ENCODE measurements at places on chromosomes 7 and 10. TPM values are rescaled to one million over a fixed set of nuclear protein-coding genes. Genes with fewer than 3 reads are reported as not detected.

DNA sequence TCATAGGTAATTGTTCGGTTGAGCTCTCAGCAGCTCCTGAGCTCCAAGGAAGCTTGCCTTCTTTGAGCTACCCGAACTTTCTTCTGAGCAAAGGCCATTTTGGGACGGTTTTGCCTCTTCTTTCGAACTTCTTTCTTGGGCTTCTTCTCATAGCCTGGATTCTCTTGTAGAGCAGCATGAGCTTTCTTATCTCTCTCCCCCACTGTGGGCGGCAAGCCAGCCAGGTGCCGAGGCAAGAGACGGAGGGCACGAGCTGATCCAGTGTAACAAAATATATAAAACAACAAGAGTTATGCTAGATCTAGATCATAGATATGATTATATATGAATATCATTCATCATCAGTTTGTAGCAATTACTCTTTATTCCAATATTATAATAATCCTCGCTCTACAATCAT lies 16.5 kb upstream of the KNDC1 start:
- no peaks in the 10 kb centered on the region for H3K36me3 ChIP-seq
- H3K4me1 ChIP-seq = no peaks in the 10 kb centered on the region
- peaks cover 4% of the 10 kb centered on the region for H3K27me3 ChIP-seq
- H3K4me3 ChIP-seq = no peak overlapping the region
- no peak for DNase-seq

The ARHGEF5 gene
- polyA plus RNA-seq = 3.0 TPM

DNA sequence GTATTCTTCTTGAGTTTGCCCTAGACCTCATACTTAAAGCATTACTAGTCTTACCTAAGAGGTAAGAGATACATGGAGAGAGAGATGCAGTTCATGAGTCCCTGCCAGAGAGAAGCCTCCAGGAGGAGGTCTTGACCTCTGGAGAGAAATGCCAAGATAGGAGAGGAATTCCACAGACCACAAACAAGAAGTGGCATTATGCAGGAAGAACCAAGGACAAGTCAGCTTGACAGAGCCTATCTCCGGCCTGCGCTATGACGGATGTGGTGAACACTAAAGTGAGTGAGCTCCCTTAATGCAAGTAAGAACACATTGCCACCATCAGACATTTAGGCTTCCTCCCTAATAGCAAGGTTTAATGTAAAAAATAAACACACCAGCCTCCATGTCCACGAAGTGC lies 27.9 kb upstream of the COL1A2 start:
- no peaks in the 10 kb centered on the region for H3K36me3 ChIP-seq
- no peak overlapping the region for H3K4me3 ChIP-seq
- DNase-seq = no peak
- H3K27ac ChIP-seq = no peak overlapping the region
- no peaks in the 10 kb centered on the region for H3K27me3 ChIP-seq

- no peak overlapping the region for H3K4me3 ChIP-seq
- DNase-seq = no peak
- H3K36me3 ChIP-seq = no peaks in the 10 kb centered on the region
Measured at GRCh38 chr10:123897146-123897545, 5.5 kb upstream of the CPXM2 start.

GRCh38 chr10:132575320-132576201 lies 38.0 kb downstream of the INPP5A start:
- H3K4me1 ChIP-seq = peaks cover 20% of the 10 kb centered on the region
- no peaks in the 10 kb centered on the region for H3K36me3 ChIP-seq
- no peak overlapping the region for H3K27ac ChIP-seq
- no peak for DNase-seq
- no peak overlapping the region for H3K4me3 ChIP-seq

DNA sequence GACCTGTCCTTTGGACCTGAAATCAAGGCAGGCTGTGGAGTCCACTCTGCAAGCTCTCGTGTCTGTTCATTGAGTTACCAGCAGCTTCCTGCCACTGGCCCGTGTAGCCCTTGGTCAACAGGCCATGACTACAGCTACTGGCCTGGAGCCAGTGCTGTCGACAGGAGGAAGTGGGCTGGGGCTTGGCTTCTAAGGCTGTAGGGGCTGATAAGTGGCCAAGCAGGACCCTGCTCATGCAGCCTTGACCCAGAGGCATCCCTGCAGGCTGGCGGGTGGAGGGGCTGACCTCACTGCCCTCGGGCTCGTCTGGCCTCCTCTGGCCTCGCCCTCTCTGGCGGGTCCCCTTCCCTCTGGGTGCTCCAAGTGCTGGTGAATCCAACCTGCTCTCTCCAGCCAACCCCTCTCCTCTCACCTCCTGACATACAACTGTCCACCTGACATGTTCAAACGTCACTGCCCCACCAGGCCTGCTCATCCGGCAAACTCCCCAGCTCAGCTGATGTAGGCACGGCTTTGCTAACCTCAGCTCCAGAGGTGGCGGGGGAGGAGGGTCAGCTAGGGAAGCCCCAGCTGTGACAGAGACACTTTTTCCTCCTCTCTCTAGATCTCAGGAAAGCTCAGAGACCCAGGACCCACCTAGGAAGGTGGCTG lies 188.6 kb upstream of the LYZL2 start:
- DNase-seq = no peak
- H3K27me3 ChIP-seq = no peaks in the 10 kb centered on the region
- H3K4me3 ChIP-seq = no peak overlapping the region
- H3K4me1 ChIP-seq = no peaks in the 10 kb centered on the region

DNA sequence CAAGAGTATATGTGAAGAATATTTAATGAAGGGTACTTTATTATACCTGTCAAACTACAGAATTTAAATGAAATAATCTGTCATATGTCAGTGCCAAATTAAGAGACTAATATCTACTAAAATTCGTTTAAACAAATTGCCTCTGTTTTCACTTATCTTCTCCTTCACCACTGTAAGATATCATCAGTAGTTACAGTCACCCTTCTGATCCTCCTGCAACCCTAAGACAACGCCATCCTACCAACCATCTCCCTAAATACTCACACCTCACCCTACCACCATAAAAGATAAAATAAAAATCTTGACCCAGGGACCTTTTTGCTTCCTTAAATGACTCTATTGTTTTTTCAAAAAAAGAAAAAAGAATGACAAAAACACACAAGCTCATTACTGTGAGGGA lies 20.8 kb downstream of the EZH2 start:
- no peaks in the 10 kb centered on the region for H3K27me3 ChIP-seq
- H3K27ac ChIP-seq = no peak overlapping the region
- peaks cover 4% of the 10 kb centered on the region for H3K4me1 ChIP-seq
- no peaks in the 10 kb centered on the region for H3K36me3 ChIP-seq
- no peak overlapping the region for H3K4me3 ChIP-seq

The GNA12 gene
- polyA plus RNA-seq = 11.2 TPM

DNA sequence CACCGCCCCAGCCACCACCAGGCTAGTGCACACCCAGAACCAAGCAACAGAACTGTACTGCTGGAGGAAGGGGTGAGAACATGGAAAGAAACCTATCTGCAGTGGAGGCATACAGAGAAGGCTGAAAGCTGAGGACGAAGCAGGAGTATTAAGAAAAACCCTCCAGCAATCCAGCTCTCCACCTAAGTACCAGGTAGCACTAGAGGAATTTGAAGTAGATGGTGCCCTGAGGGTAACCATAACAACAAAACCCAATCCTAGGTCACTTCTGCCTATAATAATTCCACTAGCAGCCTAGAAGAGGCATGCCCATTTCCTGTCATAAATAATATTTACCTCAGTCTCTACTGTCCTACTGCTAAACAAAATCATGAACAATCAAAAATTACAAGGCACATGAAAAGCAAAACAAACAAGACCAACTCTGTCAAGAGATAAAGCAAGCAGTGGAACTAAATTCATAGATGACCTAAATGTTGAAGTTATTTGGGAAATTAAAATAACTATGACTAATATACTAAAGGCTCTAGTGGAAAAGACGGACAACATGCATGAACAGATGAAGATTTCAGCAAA lies 51.1 kb downstream of the HYCC1 start:
- no peak overlapping the region for H3K4me3 ChIP-seq
- peaks cover 3% of the 10 kb centered on the region for H3K36me3 ChIP-seq
- no peak for DNase-seq
- H3K4me1 ChIP-seq = no peaks in the 10 kb centered on the region
- no peaks in the 10 kb centered on the region for H3K27me3 ChIP-seq

GRCh38 chr10:1015688-1016087 lies 10.0 kb downstream of the IDI2 start:
- H3K4me3 ChIP-seq = no peak overlapping the region
- H3K36me3 ChIP-seq = peaks cover 50% of the 10 kb centered on the region
- H3K4me1 ChIP-seq = no peaks in the 10 kb centered on the region
- no peaks in the 10 kb centered on the region for H3K27me3 ChIP-seq
- H3K27ac ChIP-seq = no peak overlapping the region

Data from CD8-positive, alpha-beta memory T cell (primary cell).